ENCODE measurements at places on chromosomes 11 and 22.

GRCh38 chr11:18491924-18492323, 34.8 kb downstream of the TSG101 start:
- DNase-seq, result no peak

- no peak for DNase-seq
These were observed 32.3 kb downstream of the WEE1 start for GRCh38 chr11:9605742-9606141.

GRCh38 chr11:47489395-47489755, 40.4 kb upstream of the RAPSN start:
- no peak for DNase-seq

DNA sequence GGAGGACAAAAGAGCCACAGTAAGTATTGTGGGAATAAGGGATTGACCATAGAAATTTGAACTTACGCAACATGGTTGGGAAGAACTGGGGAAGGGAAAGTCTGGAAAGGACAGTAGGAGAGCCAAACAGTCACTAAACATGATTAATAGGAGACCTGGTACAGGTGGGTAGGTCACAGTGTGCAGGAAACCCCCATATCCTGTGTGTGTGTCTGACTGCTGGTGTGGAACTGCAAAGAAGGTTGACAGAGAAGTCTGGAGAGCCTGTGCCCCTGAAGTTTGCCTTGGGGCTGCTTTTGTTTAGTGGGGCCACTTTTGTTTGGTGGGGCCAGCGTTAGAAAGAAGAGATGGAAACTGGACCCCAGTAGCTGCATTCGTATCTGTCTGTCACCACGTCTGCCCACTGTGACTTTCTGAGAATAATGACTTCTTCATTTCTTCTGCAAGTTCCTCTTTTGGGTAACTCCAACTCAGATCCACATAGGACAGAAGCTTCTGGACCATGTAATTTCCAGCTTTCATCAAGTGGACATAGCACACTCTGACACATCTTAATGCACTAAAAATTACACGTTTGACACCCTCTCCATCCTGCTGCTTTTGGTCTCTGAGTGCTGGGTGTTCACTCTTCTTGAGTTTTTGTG, 126.8 kb upstream of the RAG2 start:
- no peak for DNase-seq

DNA sequence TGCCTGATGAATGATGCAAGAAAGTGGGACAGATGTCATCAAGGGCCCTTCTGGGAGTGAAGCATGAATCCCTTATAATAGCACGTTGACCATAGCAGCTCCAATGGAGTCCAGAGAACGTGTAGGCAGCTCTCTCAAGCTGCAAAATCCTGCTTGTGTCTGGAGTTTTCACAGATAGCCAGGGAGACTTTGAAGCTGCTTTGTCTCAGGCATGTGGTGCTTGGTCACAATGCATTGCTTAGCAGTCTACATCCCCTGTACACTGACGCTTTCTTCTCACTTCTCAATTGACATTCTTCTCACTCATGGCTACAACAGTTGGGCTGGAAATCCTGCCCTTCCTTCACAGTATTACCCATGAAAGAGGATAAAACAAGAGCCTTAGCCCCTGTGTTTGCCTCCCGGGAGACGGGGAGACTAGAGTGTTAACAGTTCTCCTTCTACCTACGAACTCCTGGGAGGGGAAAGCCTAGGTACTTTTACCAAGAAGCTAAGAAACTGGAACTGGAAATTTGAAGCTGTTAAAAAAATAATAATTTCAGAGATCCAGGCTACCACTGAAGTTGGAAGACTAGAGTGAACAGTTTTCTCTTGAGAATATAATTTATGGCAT, 20.7 kb upstream of the MMP7 start:
- no peak for DNase-seq

- DNase-seq, result peak; percentile 80
These were observed 3.4 kb downstream of the CLPB start for GRCh38 chr11:72430741-72431570.

DNA sequence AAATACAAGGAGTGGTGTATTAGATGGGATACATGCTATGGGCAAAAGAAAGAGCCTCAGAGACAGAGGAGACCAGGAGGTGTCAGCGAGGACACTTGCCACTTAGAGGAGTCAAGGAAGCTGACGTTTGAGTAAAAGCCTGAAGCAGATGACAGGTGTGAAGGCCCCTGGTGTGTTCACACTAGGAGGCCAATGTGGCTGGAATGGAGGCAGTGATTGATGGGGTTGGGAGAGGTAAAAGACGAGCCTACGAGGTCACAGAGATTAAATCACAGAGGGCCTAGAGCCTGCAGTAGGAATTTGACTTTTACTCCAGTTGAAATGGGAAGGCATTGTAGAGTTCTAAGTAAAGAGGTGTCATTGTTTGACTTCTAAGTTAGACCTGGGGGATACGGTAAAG, 12.0 kb upstream of the GDPD5 start:
- no peak for DNase-seq

DNA sequence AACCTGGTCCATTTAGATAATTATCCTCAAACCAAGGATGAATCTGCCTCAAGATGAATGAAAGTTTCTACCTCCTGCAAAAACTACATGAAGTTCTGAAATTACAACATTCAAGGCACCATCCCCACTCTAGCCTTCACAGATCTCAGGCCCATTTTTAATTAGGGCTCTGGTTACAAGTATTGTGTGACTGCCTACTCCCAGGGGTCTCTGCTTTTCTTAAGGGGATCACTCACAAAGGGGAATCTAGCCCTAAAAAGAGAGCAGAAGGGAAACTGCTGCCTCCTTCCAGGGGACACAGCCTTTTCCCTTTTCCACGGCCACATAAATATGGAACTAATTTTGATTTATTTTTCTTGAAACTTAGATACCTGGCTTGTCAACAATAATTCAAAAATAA, 17.4 kb upstream of the TMEM135 start:
- DNase-seq, result peak; percentile 50

DNA sequence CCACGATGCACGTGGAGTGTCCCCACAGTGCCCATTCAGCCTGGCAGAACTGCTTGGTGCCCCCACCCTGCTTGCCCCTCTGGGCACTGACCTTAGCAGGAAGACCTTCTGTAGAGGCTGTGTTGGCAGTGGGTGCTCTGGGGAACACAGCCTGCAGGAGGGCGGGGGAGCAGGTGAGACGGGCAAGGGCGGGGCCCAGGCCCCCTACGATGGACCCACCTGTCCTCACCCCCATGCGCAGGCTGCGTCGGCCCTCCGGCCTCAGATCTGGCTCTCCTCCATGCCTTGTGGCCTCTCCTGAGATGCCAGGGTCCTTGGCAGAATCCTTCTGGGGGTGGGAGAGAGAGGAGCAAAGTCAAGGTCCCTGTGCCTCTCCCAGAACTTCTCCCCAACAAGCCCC, 10.9 kb downstream of the CDC42BPG start:
- no peak for DNase-seq

GRCh38 chr11:121109916-121110586, 9.0 kb downstream of the TECTA start:
- DNase-seq, result no peak

GRCh38 chr11:32071811-32072210, 19.1 kb upstream of the RCN1 start:
- DNase-seq, result peak; percentile 48

DNA sequence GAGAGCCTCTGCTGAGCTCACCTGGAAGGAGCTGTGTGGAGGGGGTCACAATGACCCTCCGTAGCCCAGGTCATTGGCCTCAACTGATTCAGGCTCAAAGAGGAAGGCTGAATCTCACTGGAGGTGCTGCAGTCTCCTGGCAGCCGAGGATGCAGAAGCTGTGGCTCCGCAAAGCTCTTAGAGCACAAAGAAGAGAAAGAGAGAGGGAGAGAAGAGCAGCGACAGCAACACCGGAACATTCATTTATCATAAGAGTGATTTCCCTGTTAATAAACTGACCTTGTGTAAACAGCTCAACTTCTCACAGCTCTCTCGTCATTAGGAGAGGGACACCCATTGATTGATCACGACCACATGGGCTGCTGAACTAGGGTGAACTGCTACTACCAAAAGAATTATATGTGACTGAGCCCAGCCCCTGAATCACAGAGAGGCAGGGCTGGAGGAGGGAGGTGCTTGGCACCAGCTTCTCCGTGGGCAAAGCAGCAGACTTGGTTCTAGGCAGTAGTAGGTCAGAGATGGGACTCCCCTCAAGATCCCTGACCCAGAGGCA, 281.7 kb downstream of the NXPE2 start:
- no peak for DNase-seq

DNA sequence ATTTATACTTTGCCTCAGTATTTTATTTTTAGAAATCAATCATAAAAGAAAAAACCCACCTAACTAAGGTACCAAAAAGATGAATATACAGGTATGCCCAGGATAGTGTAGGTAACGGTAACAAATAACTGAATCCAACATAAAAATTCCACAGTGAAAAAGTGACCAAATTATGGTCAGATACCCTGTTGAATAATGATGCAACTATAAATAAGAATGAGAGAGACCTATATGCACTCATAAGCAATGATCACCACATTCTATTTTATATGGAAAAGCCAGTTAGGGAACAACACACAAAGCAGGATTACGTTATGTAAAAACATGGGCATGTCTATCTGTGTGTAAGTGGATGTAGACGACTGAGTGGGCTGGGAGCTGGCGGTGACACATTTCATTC, 7.0 kb upstream of the ZNF74 start:
- no peak for DNase-seq

GRCh38 chr22:40203572-40203971, 25.8 kb downstream of the TNRC6B start:
- peak; percentile 33 for DNase-seq

DNA sequence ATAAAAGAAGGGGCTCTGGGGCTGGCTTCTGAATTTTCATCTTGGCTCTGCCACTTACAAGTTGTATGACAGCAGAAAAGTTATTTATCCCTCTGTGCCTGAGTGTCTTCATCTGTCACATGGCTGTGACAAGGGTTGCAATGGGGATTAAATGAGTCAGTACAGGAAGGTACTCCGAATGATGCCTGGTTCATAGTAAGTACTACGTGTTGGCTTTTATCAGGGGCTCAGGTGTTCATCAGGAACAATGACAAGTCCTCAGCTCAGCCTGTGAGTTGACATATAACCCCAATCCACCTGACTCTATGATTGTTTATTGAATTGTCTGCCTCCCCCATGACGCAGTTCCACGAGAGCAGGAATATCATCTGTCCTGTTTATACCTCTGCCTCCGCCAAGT, 45.7 kb downstream of the PAMR1 start:
- peak; percentile 91 for DNase-seq

GRCh38 chr11:66115638-66116301, 45.7 kb downstream of the PACS1 start:
- DNase-seq, result no peak

GRCh38 chr22:36225333-36225922, 13.9 kb downstream of the APOL2 start:
- no peak for DNase-seq

GRCh38 chr11:85767246-85767945, 43.5 kb downstream of the SYTL2 start:
- no peak for DNase-seq

DNA sequence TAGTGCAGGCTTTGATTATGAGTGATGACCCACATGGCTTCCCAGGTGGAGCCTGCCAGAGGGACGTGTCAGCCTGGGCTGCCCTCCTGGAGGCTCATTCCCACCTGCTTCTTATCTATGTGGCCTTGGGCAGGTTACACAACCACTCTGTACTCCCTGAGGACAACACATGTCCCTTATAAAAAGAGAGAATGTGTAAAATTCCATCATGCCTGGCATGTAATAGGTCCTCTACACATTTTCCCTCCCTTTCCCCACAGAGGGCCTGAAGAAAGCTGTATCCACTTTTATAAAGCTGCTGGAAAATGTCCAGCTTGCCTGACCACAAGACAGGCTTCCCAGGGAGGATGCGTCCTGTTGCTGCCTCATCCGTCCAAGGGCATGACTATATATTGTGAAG, 55.0 kb upstream of the VSTM5 start:
- DNase-seq, result peak; percentile 82

DNA sequence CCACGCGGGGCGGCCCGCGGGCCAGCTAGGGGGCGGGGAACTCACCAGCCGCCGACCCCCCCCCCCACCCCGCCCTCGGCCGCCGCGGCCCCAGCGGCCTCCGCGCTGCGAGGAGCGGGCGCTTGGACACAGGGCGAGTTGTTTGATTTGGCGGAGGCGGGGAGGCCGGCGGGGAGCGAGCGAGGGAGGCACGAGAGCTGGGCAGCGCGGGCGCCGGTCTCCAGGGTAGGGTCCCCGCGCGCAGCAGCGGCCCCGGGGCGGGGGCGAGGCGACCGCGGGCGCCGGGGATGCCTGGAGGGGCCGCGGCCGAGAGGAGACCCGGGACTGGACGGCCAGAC, 64.4 kb downstream of the NAV2 start:
- peak; percentile 64 for DNase-seq

DNA sequence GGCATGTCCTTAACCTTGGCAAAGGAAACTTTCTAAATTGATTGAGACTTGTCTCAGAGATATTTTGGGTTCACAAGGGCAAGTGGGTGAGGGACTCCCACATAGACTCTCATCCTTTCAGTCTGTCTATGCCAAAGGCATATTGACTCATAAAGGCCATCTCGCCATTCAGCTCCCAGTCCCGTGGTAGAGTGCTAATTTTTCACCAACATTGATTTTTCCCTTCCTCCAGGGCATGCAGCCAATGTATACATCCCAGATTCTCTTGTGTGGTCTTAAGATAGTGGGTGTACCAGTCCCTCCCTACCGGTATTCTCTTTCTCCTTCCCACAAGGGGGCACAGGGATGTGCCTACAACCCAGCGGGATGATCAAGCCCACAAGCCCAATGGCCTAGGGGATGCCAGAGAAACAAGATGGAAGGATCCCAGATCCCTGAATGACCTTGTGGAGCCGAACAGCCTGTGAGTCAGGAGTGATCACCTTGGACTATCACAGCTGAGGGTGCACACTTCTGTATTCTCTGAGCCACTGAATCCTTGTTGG, 7.9 kb downstream of the C11orf96 start:
- peak; percentile 51 for DNase-seq

- DNase-seq, result no peak
These were observed 1117.7 kb downstream of the BRD1 start for GRCh38 chr22:48709976-48710375.

DNA sequence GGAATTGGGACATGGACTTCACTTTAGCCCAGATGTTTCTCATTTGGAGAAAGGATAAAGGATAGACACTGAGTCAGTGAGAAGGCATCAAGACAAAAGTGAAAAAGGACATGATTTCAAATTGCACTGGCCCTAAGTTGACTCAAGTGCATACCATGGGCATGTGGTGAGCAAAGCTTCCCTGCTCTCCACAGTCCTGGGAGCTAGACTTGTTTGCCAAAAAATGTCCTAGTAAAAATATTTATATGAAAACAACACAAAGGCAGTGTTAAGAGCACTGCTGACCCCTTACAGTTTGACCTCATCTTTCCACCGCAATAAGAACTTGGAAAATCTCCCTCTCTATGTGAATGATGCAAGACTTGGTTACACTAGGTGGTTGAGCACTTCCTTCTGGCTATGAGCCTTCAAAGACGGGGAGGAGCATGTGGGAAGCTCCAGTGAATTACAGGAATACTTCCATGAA, 46.5 kb upstream of the FIBIN start:
- DNase-seq, result no peak
